ENCODE measurements at places on chromosomes 16 and 17. TPM values are rescaled to one million over a fixed set of nuclear protein-coding genes. Genes with fewer than 3 reads are reported as not detected.

The TBC1D3 gene
- not detected for total RNA-seq

GRCh38 chr16:24729951-24730815 is 732 bp downstream of the TNRC6A start:
- peaks cover 26% of the 10 kb centered on the region for H3K4me1 ChIP-seq
- H3K4me3 ChIP-seq: peak overlapping the region; percentile 98
- H3K27me3 ChIP-seq: no peaks in the 10 kb centered on the region
- peak overlapping the region; percentile 95 for H3K27ac ChIP-seq
- DNase-seq: no peak

The PRSS36 gene
- total RNA-seq: 0.69 TPM

The NPIPB13 gene
- 27.1 TPM for total RNA-seq

The FOXJ1 gene
- 18.6 TPM for total RNA-seq

DNA sequence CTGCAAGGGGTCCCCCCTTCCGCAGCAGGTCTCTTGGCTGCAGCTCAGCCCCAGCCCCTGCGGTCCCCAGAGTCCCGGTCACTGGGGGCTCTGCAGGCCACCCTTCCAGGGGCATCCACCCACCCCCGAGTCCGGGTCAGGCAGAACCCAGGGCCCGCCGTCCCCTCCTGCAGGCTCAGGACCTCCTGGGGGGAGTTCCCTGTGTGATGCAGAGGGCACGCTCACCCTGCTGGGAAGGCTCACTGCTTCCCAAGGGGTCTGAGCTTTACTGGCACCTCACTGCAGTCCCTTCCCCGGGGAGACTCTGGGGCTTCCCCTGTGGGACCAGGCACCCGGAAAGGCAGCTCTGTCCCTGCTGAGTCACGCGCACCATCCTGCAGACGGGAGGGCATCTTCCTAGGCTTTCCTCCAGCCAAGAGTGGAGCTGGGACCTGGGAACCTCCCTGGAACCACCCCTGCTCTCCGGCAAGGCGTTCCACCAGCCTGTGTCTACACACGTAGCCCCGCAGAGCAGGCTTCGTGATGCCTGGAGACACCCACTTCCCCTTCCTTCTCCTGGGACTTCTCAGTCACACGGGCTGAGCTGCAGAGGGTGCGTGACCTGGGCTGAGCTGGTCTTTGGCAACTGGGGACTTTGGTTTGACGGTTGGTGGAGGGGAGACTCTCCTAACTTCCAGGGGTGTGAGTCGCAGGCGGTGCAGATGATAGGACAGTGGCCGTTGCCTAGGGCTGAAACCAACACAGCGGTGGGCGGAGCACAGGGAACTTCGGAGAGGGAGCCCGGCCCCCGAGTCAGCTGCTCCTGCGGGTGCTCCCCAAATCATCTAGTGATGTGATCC is 23.4 kb downstream of the SLC25A10 start:
- DNase-seq: no peak
- H3K36me3 ChIP-seq: no peaks in the 10 kb centered on the region
- no peak overlapping the region for H3K27ac ChIP-seq
- peaks cover 19% of the 10 kb centered on the region for H3K27me3 ChIP-seq

The FN3KRP gene
- 31.8 TPM for total RNA-seq

The SMTNL2 gene
- total RNA-seq: 8.3 TPM

- no peak for DNase-seq
- H3K27ac ChIP-seq: peak overlapping the region; percentile 73
- H3K36me3 ChIP-seq: no peaks in the 10 kb centered on the region
- H3K4me3 ChIP-seq: peak overlapping the region; percentile 91
- H3K4me1 ChIP-seq: peaks cover 39% of the 10 kb centered on the region
These were observed 572 bp downstream of the KSR1 start for GRCh38 chr17:27456681-27457359.

DNA sequence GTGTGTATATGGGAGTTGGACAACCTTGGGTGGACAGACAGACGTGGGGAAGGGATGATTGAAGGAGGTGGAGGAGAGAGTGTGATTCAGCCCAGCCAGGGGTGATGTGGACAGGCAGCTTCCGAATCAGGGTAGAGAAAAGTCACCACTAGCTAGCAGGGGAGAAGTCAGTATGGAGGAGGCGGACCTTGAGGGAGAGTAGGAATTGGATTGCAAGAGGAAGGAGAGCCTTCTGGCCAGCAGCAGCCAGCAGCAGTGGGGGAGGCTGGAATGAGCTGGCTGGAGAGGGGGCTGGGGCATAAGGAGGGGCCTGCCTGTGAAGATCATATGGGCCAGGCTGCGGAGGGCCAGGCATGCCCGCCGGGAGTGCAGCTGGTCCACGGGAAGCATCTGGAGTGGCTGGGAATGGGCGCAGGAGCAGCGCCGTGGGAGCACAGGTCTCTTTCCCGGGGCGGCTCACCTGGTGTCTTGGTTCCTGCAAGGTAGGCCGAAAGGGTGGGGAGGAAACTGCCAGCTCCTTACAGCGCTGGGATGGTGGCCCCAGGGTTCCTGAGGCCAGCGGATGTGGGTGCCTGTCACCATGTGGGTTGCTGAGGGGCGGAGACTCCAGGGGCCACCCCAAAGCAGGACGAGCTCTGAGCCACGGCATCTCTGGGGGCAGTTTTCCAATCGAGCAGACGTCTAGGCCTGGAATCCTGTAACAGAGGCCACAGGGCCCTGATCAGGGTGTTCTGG is 235.3 kb downstream of the SEC14L1 start:
- no peaks in the 10 kb centered on the region for H3K36me3 ChIP-seq
- H3K27me3 ChIP-seq: no peaks in the 10 kb centered on the region
- DNase-seq: no peak
- H3K4me1 ChIP-seq: peaks cover 59% of the 10 kb centered on the region
- H3K27ac ChIP-seq: peak overlapping the region; percentile 99

The COPZ2 gene
- total RNA-seq: not detected

DNA sequence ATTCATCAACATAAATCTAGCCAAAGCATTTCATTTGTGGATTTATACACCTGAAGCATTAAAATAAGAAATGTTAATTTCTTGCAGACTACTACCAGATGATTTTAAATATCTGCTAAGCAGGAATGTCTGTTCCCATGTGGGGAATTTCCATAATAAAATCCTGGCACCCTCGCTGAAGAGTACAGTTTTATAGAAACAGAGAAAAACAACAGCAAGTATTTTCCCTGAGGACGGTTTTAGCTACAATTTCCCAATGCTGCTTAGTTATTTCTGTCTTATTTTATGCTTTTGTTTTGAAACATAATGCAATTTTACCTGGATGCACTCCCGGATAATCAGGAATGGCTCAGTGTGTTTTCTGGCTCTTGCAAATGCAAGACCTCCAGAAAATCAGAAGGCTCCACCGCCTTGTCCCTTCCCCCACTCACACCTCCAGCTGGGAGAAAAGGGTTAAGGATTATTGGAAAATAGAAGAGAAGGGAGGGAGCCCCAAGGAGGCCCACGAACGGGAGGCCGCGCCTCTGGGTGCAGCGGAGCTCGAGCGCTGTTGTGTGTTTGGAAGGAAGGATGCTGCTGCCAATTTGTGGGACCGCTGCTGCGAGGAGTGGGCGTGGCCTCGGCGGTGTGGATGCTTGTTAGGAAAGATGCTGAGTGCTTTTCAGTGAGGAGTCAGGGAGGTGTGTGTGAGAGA is at the start of gene CNTNAP4:
Gene CNTNAP4 (plus strand): TSS at position 657 of the 694 bp plus-strand sequence. CDS start 262 bp downstream, outside the sequence.
- DNase-seq: no peak
- peaks cover 18% of the 10 kb centered on the region for H3K27me3 ChIP-seq
- H3K4me1 ChIP-seq: no peaks in the 10 kb centered on the region
- H3K36me3 ChIP-seq: no peaks in the 10 kb centered on the region
- H3K4me3 ChIP-seq: no peak within 1 kb of the TSS
- H3K27ac ChIP-seq: no peak within 1 kb of the TSS

GRCh38 chr17:51587516-51587915 is 327.2 kb downstream of the UTP18 start:
- DNase-seq: no peak
- no peak overlapping the region for H3K4me3 ChIP-seq
- peaks cover 1% of the 10 kb centered on the region for H3K36me3 ChIP-seq
- no peaks in the 10 kb centered on the region for H3K27me3 ChIP-seq
- no peaks in the 10 kb centered on the region for H3K4me1 ChIP-seq
- no peak overlapping the region for H3K27ac ChIP-seq

GRCh38 chr17:45786349-45786748 is 2.2 kb downstream of the CRHR1 start:
- peaks cover 80% of the 10 kb centered on the region for H3K27me3 ChIP-seq
- H3K27ac ChIP-seq: no peak overlapping the region
- peaks cover 5% of the 10 kb centered on the region for H3K4me1 ChIP-seq
- no peak overlapping the region for H3K4me3 ChIP-seq

The KCNG4 gene
- total RNA-seq: not detected

GRCh38 chr17:40176754-40177110 is 538 bp upstream of the RAPGEFL1 start:
- H3K27ac ChIP-seq: no peak overlapping the region
- peaks cover 9% of the 10 kb centered on the region for H3K27me3 ChIP-seq
- DNase-seq: no peak
- peaks cover 10% of the 10 kb centered on the region for H3K4me1 ChIP-seq
